CD4-positive, alpha-beta T cell treated with Interleukin-4 for 4 hours (primary cell): ENCODE measurements at places on chromosomes 1 and 21.

GRCh38 chr1:13753636-13754402, 53.8 kb downstream of the PRDM2 start:
- no peak for DNase-seq

GRCh38 chr1:201377611-201378092, at the start of gene TNNT2:
TNNT2 (minus strand) TSS chr1:201377680; CDS start chr1:201373254, 4,426 bp downstream.
- DNase-seq: no peak

DNA sequence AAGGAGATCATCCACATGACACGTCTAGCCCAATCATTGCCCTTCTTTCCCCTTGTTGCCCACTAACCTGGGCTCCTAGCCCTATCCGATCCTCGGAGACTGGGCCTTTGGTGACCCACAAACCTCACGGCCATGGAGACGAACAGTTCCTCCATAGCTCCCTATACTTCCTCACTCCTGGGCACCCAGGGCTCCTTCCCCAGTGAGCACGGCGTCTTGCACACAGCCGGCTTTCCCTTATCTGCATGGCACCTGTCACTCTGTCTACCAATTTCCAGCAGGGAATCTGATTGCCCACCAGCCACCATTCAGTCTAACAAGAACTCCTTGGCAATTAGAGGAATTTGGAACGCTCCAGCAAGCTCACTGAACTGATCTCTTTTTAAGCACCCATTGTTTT, 3.1 kb downstream of the GNG4 start:
- DNase-seq: no peak

DNA sequence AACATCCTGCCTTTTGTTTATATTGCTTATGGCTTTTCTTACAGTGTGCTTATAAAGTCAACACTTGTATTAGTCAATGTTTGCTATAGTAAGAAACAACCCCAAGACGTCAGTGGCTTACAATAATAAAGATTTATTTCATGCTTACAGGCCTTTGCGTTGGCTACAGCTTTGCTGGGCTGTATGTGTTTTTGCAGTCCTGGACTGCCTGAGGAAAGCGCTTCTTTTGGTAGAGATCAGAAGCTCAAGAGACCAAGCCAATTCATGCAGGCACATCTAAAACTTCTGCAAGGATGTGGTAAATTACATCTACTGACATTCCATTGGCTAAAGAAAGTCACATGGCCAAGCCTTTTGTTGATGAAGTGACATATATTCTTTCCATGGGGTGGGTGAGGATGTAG, 17.5 kb upstream of the PRKAA2 start:
- no peak for DNase-seq

DNA sequence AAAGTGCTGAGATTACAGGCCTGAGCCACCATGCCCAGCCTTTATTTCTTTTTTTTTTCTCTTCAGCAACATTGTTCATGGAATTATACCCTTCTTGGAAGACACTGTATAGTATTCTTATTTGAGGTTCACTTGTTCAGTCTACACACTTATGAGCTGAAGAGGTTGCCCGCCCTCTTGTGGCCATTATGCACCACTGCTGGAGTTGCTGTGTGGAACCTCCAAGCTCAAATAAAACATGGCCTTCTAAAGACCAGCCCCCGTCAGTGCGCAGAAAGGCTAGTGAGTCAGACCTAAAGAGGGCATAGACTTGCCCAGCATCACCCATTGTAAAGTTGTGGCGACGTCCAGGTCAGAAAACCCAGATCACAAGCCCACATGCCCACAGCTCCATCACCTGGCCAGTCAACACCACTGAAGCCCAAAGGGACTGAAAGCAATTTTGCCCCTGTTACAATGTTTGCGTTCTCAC, 20.4 kb downstream of the LURAP1 start:
- peak; percentile 60 for DNase-seq

GRCh38 chr1:245091818-245092637, 62.8 kb upstream of the KIF26B start:
- DNase-seq: no peak
